Activated CD4-positive, alpha-beta T cell treated with anti-CD3 and anti-CD28 coated beads, Interleukin-2, amount 50 U/mL, for 48 hours (primary cell): ENCODE measurements at places on chromosomes 4 and X.

- DNase-seq, result no peak
Measured at GRCh38 chrX:11352296-11352741, 59.1 kb downstream of the AMELX start.

- no peak for DNase-seq
Measured at GRCh38 chr4:51884055-51884454, 41.1 kb downstream of the DCUN1D4 start.

DNA sequence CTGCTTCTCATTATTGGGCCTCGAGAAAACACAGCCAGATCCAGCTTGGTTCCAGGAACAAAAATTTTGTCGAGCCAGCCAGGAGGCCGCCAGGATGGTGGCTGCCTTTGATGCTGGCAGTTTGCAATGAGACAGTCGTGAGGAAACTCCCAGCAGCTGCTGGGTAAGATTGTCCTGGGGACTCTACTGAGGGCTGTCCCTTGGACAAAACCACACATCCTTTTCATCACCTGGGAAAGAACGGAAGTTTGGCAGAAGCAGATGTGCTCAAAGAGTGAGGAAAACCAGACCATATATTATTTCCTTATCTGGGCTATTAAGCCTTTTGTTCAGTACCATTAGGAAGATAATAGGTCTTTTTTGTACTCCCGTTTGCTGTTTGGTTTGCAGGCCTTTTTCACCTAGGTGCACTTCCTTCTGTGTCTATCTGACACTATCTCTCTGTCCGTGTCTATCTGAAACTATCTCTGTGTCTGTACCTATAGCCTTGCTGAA, 13.4 kb upstream of the PAPSS1 start:
- no peak for DNase-seq

DNA sequence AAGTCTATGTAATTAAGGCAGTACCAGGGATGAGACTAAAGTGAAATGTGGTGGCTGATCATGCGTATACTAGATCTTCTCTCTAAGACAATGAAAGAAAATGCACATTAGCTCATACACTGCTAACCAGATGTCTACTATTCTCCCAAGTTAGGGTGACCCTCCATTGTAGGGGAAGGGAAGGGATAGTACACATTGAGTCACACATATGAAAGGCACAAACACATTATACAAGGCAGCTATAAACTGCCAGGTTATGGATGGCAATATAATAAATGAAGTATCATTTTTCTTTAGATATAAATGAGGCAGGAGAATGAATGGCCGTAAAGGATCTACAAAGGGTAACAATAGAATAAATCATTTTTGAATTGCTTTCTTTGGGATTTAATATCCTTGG, 4.5 kb downstream of the SHROOM3 start:
- DNase-seq, result no peak

GRCh38 chr4:87031920-87032319, 97.1 kb downstream of the AFF1 start:
- DNase-seq, result no peak

- DNase-seq, result no peak
Measured at GRCh38 chr4:24995346-24995919, 35.3 kb downstream of the LGI2 start.

DNA sequence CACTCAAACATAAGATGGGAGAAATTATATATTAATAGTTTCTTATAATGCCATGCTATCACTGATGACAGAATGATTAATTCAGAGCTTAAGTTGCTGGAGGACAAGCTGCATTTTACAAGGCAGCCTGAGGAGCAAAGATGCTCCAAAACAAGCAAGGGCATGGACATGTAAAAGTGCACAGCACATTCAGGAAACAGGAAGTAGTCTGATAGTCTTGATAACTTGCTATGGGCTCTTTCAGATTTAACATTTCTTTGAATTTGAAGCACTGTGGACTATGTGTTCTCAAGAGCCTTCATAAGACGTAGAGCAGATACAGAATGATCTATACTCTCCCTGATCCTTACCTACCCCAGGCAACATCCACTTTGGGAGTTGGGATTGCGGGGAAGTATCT, 50.0 kb downstream of the AMMECR1 start:
- DNase-seq, result no peak

DNA sequence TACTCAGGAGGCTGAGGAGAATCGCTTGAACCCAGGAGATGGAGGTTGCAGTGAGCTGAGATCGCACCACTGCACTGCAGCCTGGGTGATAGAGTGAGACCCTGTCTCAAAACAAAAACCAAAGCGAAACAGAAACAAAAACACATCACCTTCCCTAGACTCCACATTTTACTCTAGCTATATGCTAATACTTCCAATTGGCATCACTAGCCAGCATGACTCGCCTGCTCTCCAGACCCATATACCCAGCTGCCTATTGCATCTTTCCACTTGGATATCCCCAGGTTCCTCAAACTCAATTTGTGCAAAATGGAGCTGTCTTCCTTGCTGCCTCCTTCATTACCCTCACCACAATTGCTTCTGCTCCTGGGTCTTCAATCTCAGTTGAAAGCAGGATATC, 22.4 kb upstream of the LAP3 start:
- DNase-seq, result no peak

DNA sequence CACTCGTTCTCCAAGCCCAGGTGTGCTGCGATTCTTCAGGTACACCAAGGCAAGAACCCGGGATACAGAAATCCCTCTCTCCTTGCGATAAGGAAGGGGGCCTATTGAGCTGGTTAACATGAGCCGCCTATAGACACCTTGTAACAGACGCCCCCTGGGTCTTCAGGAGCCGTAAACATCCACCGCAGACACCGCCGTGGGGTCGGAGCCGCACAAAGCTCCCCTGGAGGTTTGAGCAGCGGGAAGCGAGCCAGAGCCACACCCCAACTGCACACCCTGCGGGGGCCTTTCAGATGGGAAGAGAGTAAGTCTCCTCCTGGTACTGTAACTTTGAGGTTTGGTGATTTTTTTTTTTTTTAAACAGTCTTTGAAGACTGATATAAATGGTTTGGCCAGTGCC, 46.6 kb downstream of the ZFP42 start:
- no peak for DNase-seq
